Hematopoietic multipotent progenitor cell treated with erythropoietin and hydrocortisone succinate and interleukin-3 and kit ligand, for 8 days (in vitro differentiated cells): ENCODE measurements at places on chromosomes 1 and 21.

- no peak for DNase-seq
Observed at GRCh38 chr1:232328486-232329102, 301.3 kb downstream of the SIPA1L2 start.

DNA sequence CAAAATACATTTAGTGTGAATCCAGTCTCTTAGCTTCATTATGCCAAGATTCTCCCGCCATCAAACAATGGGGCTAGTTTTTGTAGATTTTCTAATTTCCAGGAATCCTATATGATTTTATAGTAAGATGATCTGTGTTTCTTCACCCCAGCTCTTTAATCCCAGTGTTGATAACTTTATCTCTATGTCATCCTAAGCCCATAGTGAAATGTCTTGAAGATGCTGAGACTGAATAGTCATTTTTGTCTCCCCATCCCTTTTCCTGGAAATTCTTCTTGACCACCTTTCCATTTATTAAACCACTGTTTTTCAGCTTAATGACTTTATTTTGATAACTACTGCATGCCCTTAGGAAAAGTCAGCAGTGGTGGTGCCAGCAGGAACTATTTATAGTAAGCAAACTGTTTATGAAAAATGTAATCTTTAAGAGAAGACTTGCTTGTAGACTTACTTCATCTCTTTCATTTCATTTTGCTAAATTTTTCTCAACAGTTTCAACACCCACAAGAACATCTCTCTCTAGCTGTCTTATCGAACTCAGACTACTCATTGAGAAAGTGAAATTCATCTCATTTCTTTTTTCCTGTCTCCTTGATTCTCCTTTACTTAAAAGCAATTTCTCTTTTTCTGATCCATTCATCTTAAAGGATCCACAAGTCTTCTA is 116.6 kb downstream of the NTMT2 start:
- DNase-seq = no peak

- peak; percentile 2 for DNase-seq
Observed at GRCh38 chr1:238606896-238607295, 716.2 kb upstream of the ZP4 start.

DNA sequence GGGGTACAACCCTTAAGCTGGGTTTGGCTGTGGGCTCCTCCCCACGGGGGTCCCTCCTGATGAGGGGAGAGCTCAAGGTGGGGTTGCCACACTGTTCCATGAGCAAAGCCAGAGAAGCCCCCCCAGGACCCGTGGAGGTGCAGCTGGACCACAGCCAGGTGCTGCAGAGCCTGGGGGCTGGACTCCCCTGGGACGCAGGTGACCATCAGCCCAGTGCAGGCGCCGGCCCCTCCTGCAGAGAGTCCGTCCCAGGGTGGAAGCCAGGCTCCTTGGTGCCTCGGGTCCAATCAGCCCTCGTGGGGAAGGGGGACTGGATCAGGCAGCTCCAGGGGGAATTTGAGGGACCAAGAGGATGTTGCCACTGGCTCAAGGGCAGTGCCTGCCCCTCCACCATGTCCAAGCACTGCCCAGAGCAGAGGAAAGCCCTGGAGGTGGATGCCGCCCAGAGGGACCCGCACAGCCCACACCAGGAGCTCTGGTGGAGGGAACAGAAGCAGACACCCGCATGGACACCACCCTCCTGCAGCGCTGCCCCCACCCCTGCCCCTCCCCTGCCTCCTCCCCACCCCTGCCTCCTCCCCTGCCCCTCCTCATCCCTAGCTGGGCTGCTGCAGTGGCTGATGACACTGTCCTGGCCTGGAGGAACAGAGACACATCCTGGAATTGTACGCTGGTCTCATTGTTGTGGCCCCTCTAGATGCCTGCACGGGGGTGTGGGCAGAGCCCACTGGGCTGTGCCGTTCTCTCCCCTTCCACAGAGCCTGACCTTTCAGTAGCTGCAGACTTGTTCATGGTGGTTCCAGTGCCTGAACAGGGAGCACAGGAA is 30.8 kb upstream of the COL18A1 start:
- no peak for DNase-seq

DNA sequence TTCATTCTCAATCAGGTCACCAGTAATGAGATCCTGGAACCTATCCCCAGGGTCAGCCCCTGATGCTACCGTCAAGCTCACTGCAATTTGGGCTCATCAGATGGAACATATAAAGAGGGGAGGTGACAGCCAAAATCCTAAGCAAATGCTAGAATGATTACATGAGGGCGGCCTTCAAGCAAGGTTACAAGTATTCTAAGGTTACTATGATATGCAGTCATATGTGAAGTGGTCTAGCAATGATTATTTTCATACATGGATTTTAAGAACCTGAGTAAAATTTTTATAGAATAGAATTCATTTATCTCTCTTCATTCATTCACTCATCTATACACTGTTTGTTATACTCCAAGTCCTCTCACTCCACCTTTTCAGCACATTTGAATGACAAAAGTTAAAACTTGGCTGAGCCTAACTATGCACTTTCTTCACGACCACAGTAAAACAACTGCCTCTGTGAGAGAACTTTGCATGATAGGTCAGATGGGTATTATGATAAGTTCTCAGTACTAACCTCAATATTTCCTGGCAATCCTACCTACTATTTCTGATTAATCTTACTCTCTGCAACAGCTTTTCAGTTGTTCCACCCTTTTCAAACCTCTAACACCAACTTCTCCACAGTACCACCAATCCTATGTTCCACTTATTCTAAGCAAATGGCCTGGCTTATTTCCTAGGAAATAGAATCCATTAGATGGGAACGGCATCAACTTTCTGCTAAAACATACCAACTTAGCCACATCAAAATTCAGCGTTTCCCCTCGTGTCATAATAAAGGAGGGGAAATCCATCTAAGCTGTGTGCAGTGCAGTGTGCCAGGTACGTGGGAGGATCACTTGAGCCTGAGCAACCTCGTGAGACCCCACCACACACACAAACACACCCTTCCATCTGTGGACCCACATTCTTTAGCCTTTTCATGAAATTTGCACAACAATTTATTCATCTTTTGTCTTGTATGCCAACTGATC is 32.0 kb downstream of the LHX9 start:
- peak; percentile 20 for DNase-seq

- no peak for DNase-seq
Observed at GRCh38 chr1:103024051-103024450, 84.3 kb downstream of the COL11A1 start.

GRCh38 chr1:66330722-66331141 is 203.2 kb upstream of the SGIP1 start:
- DNase-seq = no peak

GRCh38 chr21:33123374-33124123 is 53.6 kb downstream of the OLIG1 start:
- no peak for DNase-seq

- peak; percentile 73 for DNase-seq
Observed at GRCh38 chr1:170010443-170010842, 64.1 kb downstream of the KIFAP3 start.

DNA sequence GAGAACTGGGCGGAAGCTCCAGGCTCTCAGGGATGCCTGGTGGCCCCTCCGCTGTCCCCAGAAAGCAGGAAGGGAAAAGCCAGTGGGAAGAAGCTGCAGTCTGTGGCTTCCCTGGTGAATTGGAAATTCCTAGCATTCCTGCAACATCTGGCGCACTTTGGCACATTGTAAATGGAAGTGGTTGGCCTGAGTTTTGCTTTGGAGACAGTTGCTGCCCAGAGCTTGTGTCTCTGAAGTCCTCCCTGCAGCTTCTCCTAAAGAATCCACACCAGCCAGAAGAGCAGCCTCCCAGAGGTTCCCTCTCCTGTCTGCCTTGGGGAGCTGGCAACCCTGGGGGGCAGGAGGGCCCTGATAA is 48.2 kb downstream of the ARHGEF10L start:
- DNase-seq = no peak

- peak; percentile 48 for DNase-seq
Observed at GRCh38 chr1:21956720-21957552, 19.8 kb upstream of the HSPG2 start.

GRCh38 chr1:66256629-66257572 is 277.1 kb upstream of the SGIP1 start:
- DNase-seq = no peak

GRCh38 chr1:7256526-7256925 is 471.3 kb downstream of the CAMTA1 start:
- DNase-seq = no peak

DNA sequence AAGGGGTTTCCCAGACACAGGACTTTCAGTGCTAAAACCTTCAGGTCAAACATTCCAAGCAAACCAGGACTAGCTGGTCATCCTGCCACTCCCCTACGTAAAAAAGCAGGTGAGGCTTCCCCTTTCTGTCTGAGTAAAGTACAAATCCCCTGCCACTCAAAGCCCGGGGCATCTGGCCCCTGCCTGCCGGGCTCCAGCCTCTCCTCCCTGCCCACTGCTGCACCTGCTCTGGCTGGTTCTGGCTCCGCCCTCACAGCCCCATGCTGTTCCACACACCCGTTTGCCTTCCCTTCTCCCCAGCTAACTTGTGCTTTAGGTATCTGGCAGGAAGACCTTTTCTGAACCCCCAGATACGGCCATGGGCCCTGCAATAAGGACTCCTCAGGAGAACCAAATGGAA is 23.3 kb upstream of the S100A7 start:
- no peak for DNase-seq
